Cortex of kidney (tissue), 1 donor: ENCODE measurements at places on chromosomes 6 and 20.

GRCh38 chr20:47102629-47103028 is 208.0 kb downstream of the EYA2 start:
- DNase-seq = no peak

DNA sequence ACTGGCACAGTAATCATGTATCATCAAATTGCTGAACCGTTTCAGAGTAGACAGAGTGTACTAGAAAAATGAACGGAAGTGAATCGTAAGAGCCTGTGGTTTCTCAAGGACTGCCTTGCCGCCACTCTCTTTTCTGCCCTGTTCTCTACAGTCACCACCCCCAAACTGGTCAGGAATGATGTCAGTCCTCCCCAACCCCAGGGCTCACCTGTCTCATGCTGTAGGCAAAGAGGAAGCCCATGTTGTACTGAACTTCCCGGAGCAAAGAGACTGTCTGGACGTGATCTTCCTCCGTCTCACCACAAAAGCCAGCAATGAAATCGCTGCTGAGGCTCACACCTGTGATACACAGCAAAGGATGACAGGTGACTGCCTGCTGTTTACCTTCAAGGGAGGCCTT is 31.0 kb downstream of the CDK5RAP1 start:
- no peak for DNase-seq

- DNase-seq = no peak
Observed at GRCh38 chr6:168459572-168459971, 18.6 kb downstream of the SMOC2 start.

DNA sequence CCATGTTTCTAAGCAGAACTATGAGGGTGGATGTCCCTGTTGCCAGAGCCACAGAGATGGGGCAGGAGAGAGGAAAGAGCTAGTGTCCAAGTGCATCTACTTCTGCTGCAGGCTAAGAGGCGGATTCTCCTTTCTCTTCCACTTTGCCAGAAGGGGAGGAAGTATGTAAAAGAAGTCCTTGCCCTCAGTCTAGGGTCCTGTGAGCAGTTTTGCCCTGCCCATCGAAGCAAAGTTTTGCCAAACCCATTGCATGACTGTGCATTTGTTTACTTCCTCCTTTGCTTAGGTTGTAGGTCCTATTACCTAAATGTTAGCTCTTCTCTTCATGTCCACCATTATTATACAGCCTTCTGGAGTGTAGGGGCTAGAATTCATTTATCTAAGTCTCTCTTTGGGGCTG is 106.2 kb upstream of the ARMC2 start:
- DNase-seq = no peak

DNA sequence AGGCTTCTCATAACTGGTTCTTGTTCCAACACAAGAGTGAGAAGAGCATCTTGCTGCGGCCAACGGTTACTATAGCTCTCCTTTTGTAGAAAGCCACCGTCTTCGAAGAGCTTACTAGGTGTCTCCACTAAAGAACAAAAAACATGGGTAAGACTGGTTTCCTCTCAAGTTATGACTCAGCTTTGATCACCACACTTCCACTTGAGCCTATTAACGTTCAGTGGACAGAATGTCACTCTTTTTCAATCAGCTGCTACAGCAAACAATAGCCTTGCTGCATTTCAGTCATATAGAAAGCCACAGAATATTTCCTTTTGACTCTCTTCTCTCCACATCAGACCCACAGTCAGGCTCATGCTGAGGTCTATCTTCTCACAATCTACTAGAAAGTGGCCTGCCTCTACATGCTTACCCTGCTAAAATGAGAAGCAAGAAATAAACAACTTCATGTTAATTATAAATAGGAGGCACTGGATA is 243.5 kb upstream of the PREP start:
- DNase-seq = no peak

DNA sequence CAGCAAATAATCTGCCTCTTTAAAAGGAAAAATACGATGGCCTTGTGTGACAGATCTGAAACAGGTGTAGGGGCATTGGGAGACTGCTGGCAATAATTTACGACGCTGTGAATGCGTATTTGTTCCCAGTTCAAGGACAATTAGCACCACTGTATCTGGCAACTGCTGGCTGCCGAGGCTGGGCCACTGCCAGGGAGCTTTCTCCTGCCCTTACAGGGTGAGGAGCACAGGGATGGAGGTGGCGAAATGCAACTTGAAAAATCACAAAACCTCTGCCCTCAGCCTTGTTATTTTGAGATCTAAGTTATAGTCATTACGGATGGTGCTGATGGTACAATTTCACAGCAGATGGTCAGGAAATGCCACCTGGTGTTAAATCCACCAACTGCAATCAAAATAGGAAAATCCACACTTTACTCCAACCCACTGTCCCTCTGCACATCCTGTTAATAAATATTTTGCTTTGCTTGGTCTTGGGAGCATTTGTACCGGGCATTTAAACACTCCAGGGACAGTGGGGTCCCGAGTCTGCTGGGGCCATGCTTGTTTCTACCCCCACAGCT is 6.4 kb downstream of the MYLK4 start:
- no peak for DNase-seq

DNA sequence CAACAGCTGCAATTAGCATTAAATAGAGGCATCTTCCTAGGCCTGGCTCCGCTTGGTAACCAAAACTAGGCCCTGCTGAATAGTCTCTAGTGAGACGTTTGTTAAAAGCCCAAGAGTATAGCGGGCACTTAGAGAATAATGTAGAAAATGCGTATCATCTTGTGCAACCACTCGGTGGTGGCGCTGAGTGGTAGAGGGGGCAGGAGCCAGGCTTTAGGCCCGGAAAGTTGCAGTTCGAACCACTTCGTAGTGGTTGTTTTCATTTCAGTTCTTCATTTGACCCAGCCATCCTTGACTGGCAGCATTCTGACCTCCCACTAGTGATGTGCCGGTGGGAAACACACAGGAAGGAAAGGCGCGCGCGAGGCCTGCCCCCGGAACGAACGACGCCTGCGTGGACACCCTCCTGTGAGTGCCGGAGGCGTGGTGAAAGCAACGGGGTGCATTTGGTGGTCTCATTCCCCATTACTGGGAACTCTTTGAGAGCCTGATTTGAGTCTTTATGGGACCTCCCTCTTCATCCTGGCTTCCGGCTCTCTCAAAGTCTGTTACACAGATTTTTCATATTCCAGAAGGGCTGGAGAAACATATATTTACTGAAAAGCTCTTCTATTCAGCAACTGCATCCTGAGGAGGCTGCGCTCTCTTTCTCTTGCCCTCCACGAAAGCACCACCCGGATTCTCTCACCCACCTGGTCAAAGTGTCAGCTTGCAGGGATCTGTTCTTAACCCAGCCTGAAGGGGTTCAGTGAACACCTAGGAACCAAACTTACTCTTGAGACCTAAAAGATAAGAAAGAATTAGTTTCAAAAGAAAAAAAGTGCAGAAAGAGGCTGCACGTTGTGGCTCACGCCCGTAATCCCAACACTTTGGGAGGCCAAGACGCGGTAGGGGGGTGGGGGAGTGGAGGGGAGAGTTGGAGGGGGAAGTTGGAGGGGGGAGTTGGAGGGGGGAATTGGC is 18.2 kb downstream of the GPX5 start:
- DNase-seq = no peak

- DNase-seq = no peak
Observed at GRCh38 chr6:11381801-11382513, 149.5 kb upstream of the NEDD9 start.

GRCh38 chr6:170290296-170291128 is at the start of gene DLL1:
Gene DLL1 (minus strand): TSS chr6:170291078. CDS start chr6:170290139, 939 bp downstream.
- DNase-seq = no peak

- DNase-seq = no peak
Observed at GRCh38 chr20:21340991-21341697, 38.0 kb downstream of the XRN2 start.

DNA sequence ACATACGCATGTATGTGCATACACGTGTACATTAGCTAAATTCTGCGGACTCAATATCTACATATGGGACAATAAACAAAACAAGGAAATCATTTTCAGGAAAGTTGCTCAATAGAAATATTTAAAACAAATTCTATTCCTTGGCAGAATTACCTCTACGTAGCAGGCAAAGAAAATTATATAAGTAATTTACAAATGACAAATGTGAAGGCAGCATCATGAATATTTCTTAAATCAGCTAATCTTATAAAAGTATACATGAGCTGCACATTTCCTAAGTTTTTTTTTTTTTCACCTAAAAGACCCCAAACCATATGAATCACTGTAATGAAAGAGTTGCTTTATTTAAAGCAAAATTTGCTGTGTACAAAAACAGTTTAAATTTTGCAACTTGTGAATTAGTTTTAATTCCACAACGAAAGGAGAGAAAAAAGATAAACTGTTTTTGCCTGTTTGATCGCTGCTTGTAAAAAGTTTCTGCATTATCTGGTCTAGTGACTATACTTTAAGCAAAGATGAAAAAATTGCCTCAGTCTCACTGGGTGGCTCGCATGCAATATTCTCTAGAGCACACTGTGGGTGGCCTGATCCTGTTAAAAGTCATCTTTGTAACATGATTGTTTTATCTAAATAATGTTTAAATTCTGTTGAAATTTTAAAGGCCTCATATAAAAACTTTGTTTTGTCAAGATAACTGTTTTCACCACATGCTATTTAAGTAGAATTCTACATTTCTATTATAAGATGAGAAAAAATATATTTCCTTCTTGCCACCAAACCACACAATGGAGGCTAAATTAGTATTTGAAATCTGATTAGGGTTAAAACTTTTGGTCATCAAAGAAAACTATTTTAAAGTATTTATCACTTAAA is 57.1 kb downstream of the HUS1B start:
- DNase-seq = no peak

- no peak for DNase-seq
Observed at GRCh38 chr6:11380969-11381744, 148.7 kb upstream of the NEDD9 start.

DNA sequence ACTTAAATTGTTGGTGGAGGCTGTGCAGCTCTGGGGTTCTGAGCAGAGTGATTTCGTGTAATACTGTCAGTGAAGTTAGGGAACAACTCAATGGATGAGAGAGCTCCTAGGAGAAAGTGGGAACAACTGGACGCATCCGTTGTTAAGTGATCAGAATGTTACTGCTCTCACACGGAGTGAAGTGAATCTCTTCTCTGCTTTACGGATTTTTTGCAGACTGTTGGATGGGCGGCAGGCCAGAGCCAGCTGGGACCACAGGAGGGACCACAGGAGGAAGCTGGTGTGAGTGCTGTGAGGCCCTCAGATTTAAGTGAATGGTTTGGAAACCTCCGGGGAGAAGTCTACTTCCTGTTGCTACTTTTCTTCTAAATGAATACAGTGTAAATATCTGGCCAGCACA is 23.7 kb upstream of the PPP1R14C start:
- DNase-seq = no peak

GRCh38 chr20:18628330-18628920 is 40.6 kb downstream of the DTD1 start:
- no peak for DNase-seq

- no peak for DNase-seq
Observed at GRCh38 chr20:25750765-25751696, 54.4 kb upstream of the ZNF337 start.

- DNase-seq = no peak
Observed at GRCh38 chr6:45786355-45786781, 229.3 kb downstream of the CLIC5 start.

DNA sequence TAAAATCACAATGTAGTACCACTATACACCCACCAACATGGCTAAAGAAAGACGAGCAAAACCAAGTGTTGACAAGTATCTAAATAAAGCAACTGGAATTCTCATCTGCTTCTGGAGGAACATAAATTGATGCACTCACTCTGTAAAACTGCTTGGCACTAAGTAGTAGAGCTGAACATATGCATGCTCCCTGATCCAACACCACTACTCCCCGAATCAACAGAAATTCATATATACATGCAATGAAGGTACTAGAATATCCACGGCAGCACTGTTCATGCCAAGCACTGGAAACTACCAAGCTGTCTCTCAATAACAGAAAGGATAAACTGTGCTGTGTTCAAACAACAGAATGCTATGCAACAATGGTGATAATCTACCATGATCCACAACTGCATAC is 219.5 kb upstream of the RIN2 start:
- no peak for DNase-seq

- no peak for DNase-seq
Observed at GRCh38 chr20:48620507-48621375, 207.1 kb downstream of the PREX1 start.

GRCh38 chr20:51401496-51401895 is 141.0 kb downstream of the NFATC2 start:
- DNase-seq = no peak

DNA sequence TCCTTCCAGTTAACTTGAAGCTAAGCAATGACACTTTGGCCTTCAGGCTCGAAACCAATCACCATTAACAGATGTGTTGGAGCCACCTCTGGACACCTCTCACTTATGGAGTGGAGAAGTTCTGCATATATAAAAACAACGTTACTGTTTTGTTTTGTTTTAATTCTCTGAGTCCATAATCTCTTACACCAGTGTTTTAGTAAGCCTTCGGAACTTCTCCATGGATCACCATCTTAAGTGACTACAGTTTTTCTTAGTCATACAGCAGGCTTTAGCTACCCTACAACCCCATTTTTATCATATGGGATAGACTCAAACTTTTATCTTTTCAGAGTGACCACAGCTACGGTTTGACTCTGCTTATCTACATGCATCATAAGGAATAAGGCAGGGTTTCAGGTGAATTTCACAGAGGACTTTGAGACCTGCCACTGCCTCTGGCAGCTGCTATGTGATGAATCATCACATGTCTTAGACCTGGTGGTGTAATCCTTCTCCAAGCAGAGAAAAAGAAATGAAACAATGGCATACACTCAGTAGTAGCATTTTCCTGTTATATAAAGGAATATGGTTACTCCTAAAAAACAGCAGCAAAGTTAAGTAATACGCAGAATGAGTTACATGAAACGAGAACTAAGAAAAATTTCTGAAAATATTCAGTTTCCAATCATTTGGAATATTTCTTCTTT is 5.5 kb upstream of the HDDC2 start:
- no peak for DNase-seq

DNA sequence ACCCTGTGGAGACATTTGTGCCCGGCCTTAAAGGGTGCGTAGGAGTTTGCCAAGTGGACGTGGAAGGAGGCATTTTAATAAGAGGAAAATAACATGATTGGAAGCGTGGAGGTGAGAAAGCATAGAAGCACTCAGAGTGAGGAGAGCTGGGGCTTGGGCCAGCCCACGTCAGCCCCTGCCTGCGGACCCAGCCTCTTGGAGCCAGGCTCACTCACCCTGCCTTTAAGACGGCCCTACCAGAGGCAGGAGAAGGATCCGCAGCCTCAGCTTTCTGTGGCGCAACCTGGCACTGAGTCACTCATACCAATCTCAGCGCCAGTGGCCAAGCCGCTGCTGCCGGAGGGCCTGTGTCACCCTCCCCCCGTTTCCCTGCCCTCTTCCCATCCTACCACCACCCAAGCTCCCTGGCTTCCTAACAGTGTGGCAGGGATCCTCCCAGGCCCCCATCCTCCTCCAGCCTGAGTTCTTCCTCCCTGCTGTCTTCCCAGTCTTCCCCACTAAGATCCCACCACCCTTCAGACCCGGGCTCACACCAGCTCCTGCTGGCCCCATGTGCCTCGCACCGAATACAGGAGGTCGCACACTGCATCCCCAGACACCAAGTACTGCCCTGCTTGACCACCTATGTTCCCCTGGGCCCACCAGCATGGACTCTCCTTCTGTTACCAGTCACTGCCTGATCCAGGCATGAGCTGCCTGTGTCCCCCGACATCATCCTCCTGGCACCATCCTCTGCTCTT is 285.2 kb downstream of the UST start:
- DNase-seq = no peak
